Brain (organoid and tissue), 16 donors: ENCODE measurements at places on chromosomes 5 and 9. TPM values are rescaled to one million over a fixed set of nuclear protein-coding genes. Genes with fewer than 3 reads are reported as not detected.

Gene FCHO2
- polyA plus RNA-seq: 3.2 TPM

Gene CATSPER3
- polyA plus RNA-seq: 0.41 TPM

Gene RGS7BP
- 1.1 TPM for polyA plus RNA-seq

Gene KLHL9
- 10.6 TPM for polyA plus RNA-seq

Gene HRCT1
- polyA plus RNA-seq: 4.0 TPM

Gene AIF1L
- 131 TPM for polyA plus RNA-seq

Gene GLRA1
- polyA plus RNA-seq: not detected

Gene ABO
- polyA plus RNA-seq: 0.12 TPM

Gene ANKRD31
- polyA plus RNA-seq: not detected

Gene EIF4E1B
- 0.81 TPM for polyA plus RNA-seq

Gene ZNF454
- polyA plus RNA-seq: 3.4 TPM

Gene C9orf153
- not detected for polyA plus RNA-seq

Gene PRSS3
- polyA plus RNA-seq: 22.2 TPM

Gene N4BP3
- polyA plus RNA-seq: 8.8 TPM

Gene PDLIM4
- polyA plus RNA-seq: 15.9 TPM

Gene GAS1
- polyA plus RNA-seq: 1.1 TPM

Gene IFNB1
- polyA plus RNA-seq: not detected

Gene HK3
- polyA plus RNA-seq: 0.17 TPM

Gene MARCHF6
- polyA plus RNA-seq: 160 TPM

Gene CYLC2
- polyA plus RNA-seq: not detected

Gene ZNF462
- 5.3 TPM for polyA plus RNA-seq
